ENCODE measurements at places on chromosomes 5 and 9.

GRCh38 chr5:160021831-160022446 is 13.0 kb downstream of the TTC1 start:
- H3K4me3 ChIP-seq: no peak overlapping the region
- DNase-seq: peak; percentile 73
- no peaks in the 10 kb centered on the region for H3K27me3 ChIP-seq
- peaks cover 11% of the 10 kb centered on the region for H3K36me3 ChIP-seq
- no peak overlapping the region for H3K27ac ChIP-seq
- peaks cover 29% of the 10 kb centered on the region for H3K4me1 ChIP-seq

DNA sequence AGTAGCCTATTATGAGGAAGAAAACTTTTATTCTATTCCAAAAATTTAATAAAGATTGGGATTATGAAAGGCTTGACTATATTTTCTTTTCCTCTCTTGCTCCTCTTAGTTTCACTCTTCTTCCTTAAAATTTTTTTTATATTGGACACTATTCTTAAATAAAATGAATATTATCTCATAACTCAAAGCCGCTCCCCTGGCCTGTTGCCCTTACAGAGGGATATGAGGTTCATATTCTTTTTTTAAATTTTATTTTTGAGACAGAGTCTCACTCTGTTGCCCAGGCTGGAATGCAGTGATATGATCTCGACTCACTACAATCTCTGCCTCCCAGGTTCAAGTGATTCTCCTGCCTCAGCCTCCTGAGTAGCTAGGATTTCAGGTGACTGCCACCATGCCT is 106.8 kb upstream of the MPDZ start:
- no peak for DNase-seq
- peaks cover 3% of the 10 kb centered on the region for H3K4me1 ChIP-seq
- H3K4me3 ChIP-seq: no peak overlapping the region
- H3K36me3 ChIP-seq: peaks cover 19% of the 10 kb centered on the region

GRCh38 chr9:101601904-101602765 is 7.4 kb upstream of the PPP3R2 start:
- H3K4me1 ChIP-seq: peaks cover 13% of the 10 kb centered on the region
- no peak overlapping the region for H3K4me3 ChIP-seq
- no peaks in the 10 kb centered on the region for H3K27me3 ChIP-seq
- no peak overlapping the region for H3K27ac ChIP-seq

DNA sequence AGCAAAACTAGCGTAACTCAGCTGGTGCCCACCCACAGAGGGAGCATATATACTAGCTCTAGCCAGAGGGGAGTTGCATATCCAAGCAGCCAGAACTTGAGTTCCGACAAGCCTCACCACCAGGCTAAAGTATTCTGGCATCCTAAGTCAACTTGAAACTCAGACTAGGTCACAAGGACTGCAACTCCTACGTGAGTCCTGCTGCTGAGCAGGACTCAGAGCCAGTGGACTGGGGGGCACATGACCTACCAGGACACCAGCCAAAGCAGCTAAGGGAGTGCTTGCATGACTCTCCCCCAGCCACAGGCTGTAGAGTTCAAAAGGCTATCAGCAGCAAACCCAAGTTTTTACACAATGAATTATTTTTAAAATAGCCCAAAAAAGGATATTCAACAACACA is 26.1 kb downstream of the SPDL1 start:
- no peaks in the 10 kb centered on the region for H3K27me3 ChIP-seq
- H3K36me3 ChIP-seq: no peaks in the 10 kb centered on the region
- no peak overlapping the region for H3K4me3 ChIP-seq
- no peak for DNase-seq
- no peaks in the 10 kb centered on the region for H3K4me1 ChIP-seq

DNA sequence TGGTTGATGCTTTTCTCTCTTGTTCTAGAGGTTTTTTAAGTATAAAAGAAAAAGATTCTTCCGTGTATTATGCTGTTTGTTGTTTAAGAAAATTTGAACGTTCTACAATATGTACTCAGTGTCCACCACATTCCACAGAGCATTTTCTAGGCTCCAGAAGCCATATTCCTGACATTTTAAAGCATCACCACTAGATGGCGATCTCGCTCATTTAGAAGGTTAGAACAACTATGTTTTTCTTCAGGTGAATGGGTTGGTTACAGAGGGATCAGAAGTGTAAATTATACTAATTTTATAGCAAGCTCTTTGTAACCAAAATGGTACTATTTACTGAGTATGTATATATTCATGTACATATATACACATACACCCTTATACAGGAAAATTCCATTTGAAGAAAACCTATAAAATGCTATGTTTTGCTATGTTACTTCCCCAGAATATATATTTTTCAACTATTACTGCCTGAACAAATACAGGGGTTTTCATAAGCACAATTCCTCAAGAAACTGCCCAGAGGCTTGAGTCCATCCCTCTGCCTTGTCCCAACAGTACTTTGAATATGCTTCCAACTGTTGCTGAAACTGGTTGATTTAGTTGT is 284.3 kb downstream of the CCDC171 start:
- H3K4me3 ChIP-seq: no peak overlapping the region
- no peak overlapping the region for H3K27ac ChIP-seq
- DNase-seq: peak; percentile 49
- no peaks in the 10 kb centered on the region for H3K27me3 ChIP-seq
- H3K36me3 ChIP-seq: no peaks in the 10 kb centered on the region

- H3K27me3 ChIP-seq: peaks cover 3% of the 10 kb centered on the region
- H3K4me1 ChIP-seq: peaks cover 21% of the 10 kb centered on the region
- no peak overlapping the region for H3K27ac ChIP-seq
- no peaks in the 10 kb centered on the region for H3K36me3 ChIP-seq
- H3K4me3 ChIP-seq: peak overlapping the region; percentile 5
- no peak for DNase-seq
These were observed 17.9 kb downstream of the FGD3 start for GRCh38 chr9:92965061-92965758.

DNA sequence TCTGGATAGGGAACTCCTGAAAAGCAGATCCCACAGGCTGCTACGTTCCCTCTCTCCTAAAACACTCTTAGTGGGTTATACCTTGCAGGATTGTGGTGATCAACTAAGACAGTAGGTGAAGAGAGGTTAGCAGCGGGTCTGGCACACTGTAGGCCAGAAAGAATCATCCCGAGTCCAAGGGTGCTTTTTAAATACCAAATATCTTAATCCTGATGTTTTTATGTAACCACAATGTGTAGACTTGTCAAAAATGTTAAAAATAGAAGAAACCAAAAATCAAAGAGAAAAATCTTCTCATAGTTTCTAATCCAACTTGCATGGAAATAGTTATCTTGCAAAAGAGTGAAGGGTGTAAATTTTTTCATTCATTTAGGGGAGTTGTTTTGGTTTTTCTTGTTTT is 52.3 kb upstream of the IFNK start:
- H3K27ac ChIP-seq: no peak overlapping the region
- H3K4me1 ChIP-seq: peaks cover 3% of the 10 kb centered on the region
- no peak overlapping the region for H3K4me3 ChIP-seq
- H3K27me3 ChIP-seq: no peaks in the 10 kb centered on the region
- DNase-seq: no peak

DNA sequence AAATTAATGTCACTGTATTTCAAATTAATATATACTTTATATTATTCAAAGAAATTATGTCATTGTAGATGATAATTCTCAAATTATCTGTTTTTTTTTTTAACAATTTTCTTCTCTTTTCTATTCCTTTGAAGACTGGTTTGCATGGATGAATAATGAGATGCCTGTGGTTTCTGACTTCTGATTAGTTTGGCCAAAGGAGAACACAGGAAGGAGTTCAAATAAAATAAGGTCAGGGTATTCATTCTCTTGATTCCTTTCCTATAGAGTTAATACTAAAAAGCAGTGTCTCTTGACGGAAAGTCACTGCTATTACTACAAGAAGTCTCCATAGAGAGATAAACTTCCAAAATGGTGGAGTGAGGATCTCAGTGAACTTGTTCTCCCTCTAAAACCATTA is 279.6 kb upstream of the FTMT start:
- H3K27ac ChIP-seq: no peak overlapping the region
- no peak overlapping the region for H3K4me3 ChIP-seq
- H3K4me1 ChIP-seq: no peaks in the 10 kb centered on the region

Measured in endothelial cell (in vitro differentiated cells).